Thyroid gland (tissue), 4 donors: ENCODE measurements at places on chromosomes 5 and 9. TPM values are rescaled to one million over a fixed set of nuclear protein-coding genes. Genes with fewer than 3 reads are reported as not detected.

The TNFSF8 gene
- total RNA-seq = 4.2 TPM

The CACNA1B gene
- total RNA-seq = 0.13 TPM

- H3K27me3 ChIP-seq = no peaks in the 10 kb centered on the region
- H3K36me3 ChIP-seq = no peaks in the 10 kb centered on the region
- H3K4me1 ChIP-seq = no peaks in the 10 kb centered on the region
- H3K4me3 ChIP-seq = no peak overlapping the region
Measured at GRCh38 chr5:6423327-6424109, 25.1 kb upstream of the UBE2QL1 start.

DNA sequence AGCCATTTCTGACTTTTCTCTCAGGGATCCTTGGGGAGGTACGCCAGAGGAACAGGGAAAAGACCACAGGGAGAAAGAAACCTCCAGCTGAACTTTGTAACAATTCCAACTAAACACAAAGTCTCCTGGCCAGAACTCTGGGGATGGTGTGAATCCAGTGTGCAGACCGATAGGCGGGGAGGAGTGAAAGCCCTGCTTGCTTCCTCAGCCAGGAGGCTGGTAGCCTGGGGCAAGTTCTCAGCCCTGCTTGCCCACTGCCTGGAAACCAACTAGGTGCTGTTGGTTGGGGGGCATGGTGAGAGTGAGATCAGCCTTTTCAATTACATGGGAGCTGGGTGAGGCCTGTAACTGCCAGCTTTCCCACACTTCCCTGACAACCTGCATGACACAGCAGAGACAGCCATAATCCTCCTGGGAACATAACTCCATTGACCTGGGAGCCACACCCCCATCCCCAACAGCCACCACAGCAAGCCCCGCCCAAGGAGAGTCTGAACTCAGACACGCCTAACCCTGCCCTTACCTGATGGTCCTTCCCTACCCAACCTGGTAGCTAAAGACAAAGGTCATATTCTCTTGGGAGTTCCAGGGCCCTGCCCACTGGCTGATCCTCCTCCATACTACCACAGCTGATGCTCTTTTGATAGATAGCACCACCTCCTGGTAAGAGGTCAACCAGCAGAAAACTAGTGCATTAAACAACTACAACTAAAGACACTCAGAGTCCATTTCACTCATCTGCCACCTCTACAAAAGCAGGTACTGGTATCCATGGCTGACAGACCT, 100.1 kb upstream of the TNFAIP8 start:
- H3K4me1 ChIP-seq = no peaks in the 10 kb centered on the region
- no peaks in the 10 kb centered on the region for H3K27me3 ChIP-seq
- no peak overlapping the region for H3K4me3 ChIP-seq

- DNase-seq = peak; percentile 17
- no peak overlapping the region for H3K27ac ChIP-seq
- H3K36me3 ChIP-seq = no peaks in the 10 kb centered on the region
Measured at GRCh38 chr5:93611976-93612854, 29.2 kb downstream of the NR2F1 start.

DNA sequence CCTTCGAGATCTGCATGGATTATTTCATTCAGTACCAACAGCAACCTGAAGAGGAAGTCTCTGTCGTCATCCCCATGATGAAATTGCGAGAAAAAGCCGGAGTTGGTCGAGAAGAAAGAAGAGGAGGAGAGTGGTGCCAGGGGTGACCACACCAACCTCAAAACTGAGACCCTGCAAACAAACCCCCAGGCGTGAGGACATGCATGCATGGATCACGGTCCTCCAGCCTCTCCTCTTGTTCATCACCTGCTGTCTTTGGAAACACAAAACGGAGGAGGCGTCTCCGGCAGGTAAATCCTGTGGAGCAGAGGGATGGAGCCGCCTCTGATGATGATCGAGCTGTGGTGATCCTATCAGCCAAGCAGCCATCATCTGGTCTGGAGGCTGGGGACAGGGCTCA, 114.4 kb upstream of the IRX2 start:
- no peaks in the 10 kb centered on the region for H3K27me3 ChIP-seq
- H3K4me1 ChIP-seq = no peaks in the 10 kb centered on the region
- H3K27ac ChIP-seq = no peak overlapping the region
- H3K36me3 ChIP-seq = no peaks in the 10 kb centered on the region
- no peak overlapping the region for H3K4me3 ChIP-seq
- no peak for DNase-seq

DNA sequence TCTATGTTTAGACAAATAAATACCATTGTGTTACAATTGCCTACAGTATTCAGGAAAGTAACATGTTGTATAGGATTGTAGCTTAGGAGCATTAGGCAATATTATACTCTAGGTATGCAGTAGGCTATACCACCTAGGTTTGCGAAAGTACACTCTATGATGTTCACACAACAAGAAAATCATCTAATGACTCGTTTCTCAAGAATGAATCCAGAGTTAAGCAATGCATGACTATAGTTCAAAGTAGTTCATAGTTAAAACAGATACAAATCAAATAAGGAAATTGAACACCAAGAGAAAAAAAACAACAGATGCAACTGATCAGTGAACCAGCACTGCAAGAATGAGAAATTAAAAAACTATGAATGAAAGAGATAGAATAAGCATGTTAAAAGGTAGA, 27.6 kb upstream of the ABLIM3 start:
- no peaks in the 10 kb centered on the region for H3K4me1 ChIP-seq

DNA sequence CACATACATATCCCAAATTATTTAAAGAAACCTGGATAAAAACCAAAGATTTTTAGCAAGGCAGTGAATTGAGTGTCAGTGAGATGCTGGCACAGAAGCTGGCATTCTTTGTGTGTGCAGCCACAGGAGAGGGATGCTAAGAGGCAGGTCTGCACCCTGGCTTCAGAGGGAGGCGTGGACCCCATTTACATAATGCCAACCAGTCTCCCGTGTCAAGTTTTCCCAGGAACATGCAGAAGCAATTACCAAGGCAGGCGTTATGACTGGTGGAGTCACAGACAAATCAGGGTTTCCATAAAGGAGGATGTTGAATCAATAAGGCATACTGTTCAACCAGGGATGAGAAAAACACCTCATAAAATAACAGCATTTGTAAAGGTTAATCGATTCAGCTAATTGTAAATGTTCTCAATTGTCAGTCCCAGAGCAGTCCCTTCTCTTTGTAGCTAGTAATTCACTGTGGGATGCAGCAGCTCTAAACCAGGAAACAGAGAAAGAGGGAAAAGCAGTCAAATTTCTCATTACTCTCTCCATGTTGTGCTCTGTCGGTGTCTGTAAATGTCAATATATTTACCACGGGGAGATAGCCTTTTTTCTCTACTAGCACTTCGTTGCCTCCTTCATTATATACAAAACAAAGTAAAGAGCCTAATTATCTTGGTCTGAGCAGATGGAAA, 452.4 kb upstream of the GRAMD2B start:
- H3K4me3 ChIP-seq = no peak overlapping the region
- H3K36me3 ChIP-seq = no peaks in the 10 kb centered on the region
- peaks cover 14% of the 10 kb centered on the region for H3K4me1 ChIP-seq
- no peaks in the 10 kb centered on the region for H3K27me3 ChIP-seq
- no peak for DNase-seq
- no peak overlapping the region for H3K27ac ChIP-seq

- no peaks in the 10 kb centered on the region for H3K27me3 ChIP-seq
- no peaks in the 10 kb centered on the region for H3K36me3 ChIP-seq
- H3K27ac ChIP-seq = no peak overlapping the region
- H3K4me1 ChIP-seq = no peaks in the 10 kb centered on the region
Measured at GRCh38 chr5:96503501-96504236, 70.6 kb upstream of the PCSK1 start.

- DNase-seq = peak; percentile 64
- H3K4me3 ChIP-seq = no peak overlapping the region
- H3K27ac ChIP-seq = peak overlapping the region; percentile 27
- no peaks in the 10 kb centered on the region for H3K27me3 ChIP-seq
- no peaks in the 10 kb centered on the region for H3K4me1 ChIP-seq
Measured at GRCh38 chr5:38569180-38569579, 12.7 kb upstream of the LIFR start.

DNA sequence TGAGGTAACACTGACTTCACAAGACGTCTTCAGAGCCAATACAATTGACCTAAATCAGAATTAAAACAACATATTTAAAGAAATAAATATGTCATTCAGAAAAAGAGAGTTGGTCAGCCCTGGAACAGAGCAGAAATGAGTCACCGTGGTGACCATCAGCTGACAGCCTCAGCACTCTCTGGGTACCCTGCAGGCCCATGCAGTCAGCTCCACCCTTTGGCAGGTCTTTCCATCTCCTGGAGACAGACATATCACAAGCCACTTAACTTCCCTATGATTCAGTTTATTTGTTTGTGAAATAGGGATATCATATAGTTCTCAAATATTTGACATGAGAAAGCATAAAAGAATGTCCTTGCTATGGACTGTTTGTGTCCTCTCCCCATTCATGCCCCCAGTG, 151.6 kb upstream of the MEF2C start:
- no peaks in the 10 kb centered on the region for H3K27me3 ChIP-seq
- H3K4me1 ChIP-seq = no peaks in the 10 kb centered on the region
- no peak overlapping the region for H3K4me3 ChIP-seq
- H3K36me3 ChIP-seq = no peaks in the 10 kb centered on the region
- DNase-seq = no peak

- no peak overlapping the region for H3K4me3 ChIP-seq
- no peaks in the 10 kb centered on the region for H3K27me3 ChIP-seq
- no peaks in the 10 kb centered on the region for H3K4me1 ChIP-seq
- H3K27ac ChIP-seq = no peak overlapping the region
- DNase-seq = no peak
- H3K36me3 ChIP-seq = no peaks in the 10 kb centered on the region
Measured at GRCh38 chr5:11607944-11608483, 296.2 kb downstream of the CTNND2 start.

DNA sequence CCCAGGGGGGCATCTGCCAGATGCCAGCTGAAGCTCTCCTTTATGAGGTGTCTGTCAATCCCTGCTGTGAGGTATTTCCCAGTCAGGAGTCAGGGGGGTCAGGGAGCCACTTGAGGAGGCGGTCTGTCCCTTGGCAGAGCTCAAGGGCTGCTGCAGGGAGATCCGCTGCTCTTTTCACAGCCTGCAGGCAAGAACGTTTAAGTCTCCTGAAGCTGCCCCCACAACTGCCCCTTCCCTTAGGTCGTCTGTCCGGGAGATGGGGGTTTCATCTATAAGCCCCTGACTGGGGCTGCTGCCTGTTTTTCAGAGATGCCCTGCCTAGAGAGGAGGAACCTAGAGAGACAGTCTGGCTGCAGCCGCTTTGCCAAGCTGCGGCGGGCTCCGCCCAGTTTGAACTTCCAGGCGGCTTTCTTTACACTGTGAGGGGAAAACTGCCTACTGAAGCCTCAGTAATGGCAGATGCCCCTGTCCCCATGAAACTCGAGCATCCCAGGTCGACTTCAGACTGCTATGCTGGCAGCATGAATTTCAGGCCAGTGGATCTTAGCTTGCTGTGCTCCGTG, 148.3 kb downstream of the RPS23 start:
- no peak for DNase-seq
- no peaks in the 10 kb centered on the region for H3K36me3 ChIP-seq
- no peaks in the 10 kb centered on the region for H3K4me1 ChIP-seq
- H3K27ac ChIP-seq = no peak overlapping the region

- H3K36me3 ChIP-seq = no peaks in the 10 kb centered on the region
- no peak overlapping the region for H3K4me3 ChIP-seq
- H3K27me3 ChIP-seq = no peaks in the 10 kb centered on the region
- H3K27ac ChIP-seq = no peak overlapping the region
- no peaks in the 10 kb centered on the region for H3K4me1 ChIP-seq
Measured at GRCh38 chr5:27494887-27495286, 456.5 kb upstream of the CDH9 start.

DNA sequence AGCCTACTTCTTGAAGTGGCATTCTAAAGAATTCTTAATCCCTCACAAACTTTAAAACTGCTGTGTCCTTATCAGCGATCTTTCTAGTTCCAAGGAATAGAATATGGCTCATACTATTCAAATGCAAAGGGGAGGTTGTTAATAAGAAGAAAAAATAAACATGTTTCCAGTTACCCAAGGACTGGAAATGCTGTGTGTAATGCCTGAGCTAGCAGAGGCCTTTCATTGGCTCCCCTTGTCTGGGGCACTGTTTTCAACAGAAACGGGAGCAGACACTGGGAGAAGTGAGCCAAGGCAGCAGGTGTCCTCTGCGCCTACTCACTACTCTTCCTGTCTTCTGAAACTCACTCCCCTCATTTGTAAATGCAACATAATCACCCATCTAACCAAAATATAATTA, 253.0 kb downstream of the MARCHF11 start:
- H3K27ac ChIP-seq = no peak overlapping the region
- H3K36me3 ChIP-seq = no peaks in the 10 kb centered on the region
- no peaks in the 10 kb centered on the region for H3K27me3 ChIP-seq
- no peak for DNase-seq
